ENCODE measurements at places on chromosomes 6 and 20.

- DNase-seq = no peak
These were observed 345.1 kb upstream of the AGPAT4 start for GRCh38 chr6:161618831-161619454.

DNA sequence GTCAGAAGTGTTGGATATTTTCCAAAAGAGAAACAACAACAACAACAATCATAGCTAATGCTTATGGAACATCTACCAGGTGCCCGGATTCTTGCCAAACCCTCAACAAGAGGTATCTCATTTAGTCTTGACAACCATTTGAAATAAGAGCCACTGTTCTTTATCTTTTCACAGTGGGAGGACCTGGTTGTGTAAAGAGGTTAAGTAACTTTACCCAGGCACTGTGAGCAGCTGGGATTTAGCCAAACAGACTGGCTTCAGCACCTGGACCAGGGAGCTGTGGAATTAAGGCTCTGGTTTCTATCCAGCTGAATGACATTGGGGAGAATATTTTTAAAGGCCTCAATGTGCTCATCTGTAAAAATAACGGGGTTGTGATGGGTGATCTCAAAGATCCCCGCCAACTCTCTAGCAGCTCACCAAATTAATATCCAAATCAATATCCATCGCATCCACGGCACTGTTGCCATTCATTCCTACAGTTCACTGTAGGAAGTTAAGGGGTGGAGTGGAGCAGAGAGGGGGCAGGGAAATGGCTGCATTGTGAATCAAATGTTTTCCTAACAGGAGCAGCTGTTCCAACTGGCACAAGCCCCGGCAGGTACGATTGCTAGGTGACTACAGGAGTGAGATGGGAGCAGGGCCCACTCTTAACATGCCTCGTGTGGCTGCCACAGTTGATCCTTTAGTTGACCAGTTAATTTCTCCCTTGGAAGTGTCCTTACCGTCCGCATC is 61.8 kb downstream of the GCNT2 start:
- DNase-seq = no peak

GRCh38 chr6:150764334-150765066 is 101.0 kb upstream of the MTHFD1L start:
- DNase-seq = no peak

DNA sequence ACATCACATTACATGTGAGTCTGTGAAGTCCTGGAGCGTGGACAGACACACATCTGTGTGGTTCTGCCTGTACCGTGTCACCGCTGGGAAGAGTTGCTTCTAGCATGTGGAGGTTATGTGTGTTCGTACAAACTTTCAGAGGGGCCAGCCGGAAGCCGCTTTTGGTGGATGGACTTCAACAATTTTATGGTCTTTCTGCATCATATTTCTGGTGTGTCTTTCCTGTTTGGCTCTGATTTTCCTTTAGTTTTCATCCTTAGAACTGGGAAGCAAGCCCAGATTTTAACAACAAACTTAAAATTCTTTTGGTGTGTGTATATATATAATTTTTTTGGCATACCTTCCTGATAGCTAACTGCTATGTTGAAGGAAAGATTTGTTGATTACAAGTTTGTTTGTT is 71.2 kb downstream of the TIAM2 start:
- DNase-seq = peak; percentile 4

- no peak for DNase-seq
These were observed 1.2 kb upstream of the TP53RK start for GRCh38 chr20:46690219-46691106.

DNA sequence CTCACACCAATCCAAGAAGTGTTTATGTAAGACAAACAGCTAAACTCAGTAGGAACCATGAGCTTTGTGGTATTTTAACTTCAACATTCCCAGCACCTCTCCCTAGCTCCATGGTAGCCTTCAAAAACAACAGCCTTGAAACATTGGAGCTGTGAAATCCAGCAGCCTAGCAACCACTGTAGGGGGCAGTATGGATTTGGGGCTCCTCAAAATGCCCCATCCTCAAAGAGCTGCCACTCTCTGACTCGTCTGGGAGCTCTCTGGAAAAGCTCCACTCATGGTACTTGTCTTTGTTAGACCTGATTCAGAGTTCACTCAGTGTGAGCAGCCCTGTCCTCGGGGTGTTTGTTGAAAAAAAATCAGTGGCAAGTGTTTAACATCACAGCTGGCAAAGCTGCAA is 82.9 kb downstream of the KIF6 start:
- no peak for DNase-seq

- peak; percentile 63 for DNase-seq
These were observed 757 bp downstream of the RAET1E start for GRCh38 chr6:149897015-149897697.

DNA sequence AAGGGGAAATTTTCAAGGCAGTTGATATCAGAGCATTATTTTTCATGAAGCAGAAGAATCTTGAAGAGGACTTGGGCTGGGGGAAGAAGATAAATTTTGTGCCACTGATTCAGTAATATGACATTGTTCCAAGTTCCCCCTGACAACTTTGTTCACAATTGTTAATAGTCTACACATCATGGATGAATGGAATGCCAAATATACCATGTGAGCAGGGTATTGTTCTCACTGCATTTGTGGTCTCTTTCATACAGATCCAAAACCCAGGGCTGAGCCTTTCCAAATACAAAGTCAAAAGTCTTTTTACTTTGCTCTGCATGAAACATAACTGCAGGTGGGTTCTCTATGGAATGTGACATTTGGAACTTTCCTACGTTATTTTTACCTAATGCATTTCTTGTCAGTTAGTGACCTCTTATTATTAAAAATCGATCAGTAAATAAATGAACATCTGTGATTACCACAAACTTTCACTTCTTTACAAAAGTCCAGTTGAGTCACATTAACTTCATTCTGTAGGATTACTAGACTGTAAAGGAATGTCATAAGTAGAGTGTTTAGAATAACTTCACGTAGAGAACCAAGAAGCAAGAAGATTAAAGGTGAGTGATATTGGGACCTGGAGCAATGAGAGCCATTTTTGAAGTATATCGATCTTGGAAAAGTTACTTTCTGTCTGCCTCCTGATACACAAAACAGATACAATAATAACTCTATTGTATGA is 100.9 kb downstream of the RCAN2 start:
- no peak for DNase-seq

DNA sequence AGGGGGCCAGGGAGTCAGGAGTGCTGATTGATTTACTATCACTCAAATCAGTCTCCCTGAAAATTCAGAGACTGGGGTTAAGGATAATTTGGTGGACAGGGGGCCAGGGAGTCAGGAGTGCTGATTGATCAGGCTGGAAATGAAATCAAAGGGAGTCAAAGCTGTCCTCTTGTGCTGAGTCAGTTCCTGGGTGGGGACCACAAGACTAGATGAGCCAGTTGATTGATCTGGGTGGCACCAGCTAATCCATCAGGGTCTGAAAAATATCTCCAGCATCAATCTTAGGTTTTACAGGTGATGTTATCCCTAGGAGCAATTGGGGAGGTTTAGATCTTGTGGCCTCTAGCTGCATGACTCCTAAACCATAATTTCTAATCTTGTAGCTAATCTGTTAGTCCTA is 6.1 kb upstream of the AFG1L start:
- DNase-seq = no peak

- no peak for DNase-seq
These were observed 13.6 kb downstream of the PKIG start for GRCh38 chr20:44596010-44596409.

- DNase-seq = no peak
These were observed 15.5 kb downstream of the COL9A3 start for GRCh38 chr20:62832212-62832922.

DNA sequence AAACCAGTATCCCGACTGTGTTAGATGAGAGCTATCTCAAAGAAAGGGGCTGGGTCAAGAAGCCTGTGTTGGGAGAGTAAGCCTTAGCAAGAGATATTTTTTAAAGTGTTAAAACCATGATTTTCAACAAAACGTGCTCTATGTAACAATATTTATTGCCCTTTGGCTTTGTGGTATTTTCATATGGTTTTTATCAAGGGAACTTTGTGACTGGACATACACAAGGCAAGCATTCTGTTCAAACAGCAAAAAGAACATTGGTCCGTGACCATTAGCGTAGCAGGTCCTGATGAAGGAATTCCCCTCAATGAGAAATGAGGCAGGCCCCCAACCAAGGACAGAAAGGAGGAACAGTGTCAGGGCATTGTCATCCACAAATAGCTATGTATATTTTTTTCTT is 222.6 kb downstream of the MYLK4 start:
- no peak for DNase-seq

DNA sequence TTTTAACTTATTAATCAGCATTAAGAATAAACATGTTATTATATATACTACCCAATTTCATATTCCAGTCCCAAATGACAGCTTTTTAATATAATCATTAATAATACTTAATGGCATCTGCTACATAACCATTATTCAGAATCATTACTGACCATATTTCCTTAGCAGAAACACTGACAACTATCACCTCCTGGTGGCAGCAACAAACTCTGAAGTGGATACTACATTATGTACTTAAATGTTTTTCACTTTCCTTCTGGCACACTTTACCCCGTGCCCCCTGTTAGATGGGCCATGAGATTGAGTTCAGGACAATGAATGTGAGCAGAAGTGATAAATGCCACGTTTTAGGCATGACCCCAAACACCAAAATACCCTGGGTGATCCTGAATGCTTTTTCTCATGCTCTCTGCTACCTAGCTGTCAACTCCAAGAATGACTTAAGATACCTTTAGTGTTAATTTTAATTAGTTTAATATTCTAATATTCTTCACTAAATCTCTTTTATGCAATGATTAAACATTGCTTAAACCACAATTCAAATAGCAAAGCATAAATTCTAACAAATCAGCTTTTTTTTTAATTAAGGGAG is 77.1 kb downstream of the LMBRD1 start:
- DNase-seq = no peak

DNA sequence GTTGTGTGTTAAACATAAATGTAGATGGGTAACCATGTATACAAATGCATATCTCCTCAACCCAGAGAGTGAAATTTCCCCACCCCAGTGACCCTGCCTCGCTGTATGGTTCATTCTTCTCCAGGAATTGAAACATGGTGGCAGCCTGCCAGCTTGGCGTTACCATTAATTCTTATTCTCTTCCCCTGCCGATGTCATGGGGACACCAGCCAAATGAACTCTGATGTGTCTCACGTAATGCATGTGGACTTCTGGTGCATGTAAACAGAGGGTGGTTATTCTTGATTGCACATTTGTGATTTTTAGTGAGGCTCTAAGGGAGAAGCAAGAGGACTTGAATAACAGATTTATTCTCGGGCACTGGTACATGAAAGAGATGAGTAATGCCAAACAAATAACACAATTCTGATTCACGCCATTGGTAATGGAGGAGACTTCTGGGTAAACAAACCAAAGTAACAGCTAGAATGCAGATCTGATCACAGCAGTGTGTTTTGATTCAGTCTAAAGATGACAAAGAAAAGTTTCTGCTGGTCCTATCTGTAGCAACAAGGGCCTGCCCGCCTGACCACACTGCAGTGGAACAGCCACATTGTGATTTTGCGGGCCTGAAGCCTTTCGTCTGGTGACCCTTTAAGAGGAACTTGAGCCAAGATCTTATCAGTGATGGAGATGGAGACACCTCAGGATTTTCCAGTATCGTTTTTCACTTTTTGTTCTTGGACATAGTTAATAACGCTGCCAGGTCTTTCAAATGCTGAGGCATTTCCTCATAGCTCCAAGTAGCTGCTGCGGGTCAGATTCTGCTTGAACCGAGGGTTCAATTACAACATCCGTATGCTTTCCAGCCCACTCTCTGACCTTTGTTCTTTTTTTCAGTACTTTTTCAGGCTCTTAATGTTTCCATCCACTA is 171.8 kb upstream of the AKAP12 start:
- DNase-seq = peak; percentile 83

DNA sequence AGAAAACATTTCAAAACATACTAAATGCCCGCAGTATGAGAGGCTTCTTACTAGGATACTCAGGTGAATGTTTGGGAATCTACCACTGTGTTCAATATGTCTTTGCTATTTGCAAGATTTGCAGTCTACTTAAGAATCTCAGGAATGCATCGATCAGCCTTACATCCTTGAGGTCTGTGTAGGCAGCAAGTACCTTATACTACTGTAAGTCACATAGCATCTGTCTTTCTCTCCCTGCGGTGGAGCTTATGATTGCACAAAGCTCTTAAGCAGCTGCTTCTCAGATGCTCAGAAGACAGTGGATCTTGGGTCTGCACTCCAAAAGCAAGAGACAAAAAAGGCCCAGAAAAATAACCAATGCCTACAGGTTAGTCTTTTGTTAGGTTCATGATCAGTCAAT is 21.4 kb downstream of the PCSK2 start:
- DNase-seq = no peak
